ENCODE measurements at places on chromosomes 13 and 19.

DNA sequence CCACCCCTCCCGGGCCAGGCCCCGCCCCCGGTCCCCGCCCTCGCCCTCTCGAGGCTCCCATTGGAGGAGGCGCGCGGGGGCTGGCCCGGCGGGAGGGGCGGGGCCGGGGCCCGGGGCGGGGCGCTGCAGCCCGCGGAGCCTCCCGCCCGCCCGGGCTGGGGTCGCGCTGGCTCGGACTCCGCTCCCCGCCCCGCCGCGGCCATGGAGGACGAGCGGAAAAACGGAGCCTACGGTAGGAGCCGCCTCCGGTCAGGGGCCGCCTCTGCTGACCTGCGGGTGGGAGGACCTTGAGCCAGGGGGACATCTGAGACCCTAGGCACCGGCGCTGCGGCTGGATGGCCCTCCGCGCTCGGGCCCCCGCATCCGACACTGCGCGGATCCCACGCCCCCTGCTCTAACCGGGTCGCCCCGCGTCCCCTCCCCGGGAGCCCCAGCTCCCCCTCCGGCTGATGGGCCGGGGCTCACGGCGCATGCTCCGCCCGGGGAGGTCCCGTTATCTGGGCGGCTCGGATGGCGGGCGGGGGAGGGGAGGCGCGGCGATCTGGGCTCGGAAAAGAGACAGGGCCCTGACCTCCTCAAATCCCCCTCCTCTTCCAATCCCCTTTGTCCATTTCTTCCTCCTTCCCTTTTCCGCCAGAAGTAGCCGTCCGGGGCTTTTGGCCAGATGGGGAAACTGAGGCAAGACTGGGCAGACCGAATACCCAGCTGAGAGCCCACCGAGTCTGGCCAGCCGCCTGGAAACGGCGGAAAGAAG lies 15.4 kb upstream of the AP1M2 start:
- peak; percentile 78 for DNase-seq

DNA sequence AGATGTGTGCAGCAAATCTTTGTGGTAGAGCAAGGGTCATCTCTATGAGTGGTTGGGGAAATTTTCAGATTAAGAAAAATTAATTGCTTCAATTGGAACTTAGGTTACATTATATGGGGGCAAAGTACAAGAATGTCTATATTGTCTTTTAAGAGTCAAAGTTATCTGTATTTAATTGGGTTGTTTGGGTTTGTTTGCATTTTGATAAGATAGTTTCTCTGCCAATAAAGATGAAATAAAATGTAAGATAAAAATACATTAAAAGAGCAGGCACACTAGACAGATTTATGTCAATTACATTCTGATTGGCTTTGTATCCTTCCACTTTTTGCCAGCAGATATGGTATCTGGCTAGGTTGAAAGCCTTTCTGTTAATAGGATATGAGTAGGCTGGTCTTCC lies 317.2 kb downstream of the OXGR1 start:
- DNase-seq = no peak

- no peak for DNase-seq
These were observed 1.0 kb downstream of the EPOR start for GRCh38 chr19:11382898-11383705.

DNA sequence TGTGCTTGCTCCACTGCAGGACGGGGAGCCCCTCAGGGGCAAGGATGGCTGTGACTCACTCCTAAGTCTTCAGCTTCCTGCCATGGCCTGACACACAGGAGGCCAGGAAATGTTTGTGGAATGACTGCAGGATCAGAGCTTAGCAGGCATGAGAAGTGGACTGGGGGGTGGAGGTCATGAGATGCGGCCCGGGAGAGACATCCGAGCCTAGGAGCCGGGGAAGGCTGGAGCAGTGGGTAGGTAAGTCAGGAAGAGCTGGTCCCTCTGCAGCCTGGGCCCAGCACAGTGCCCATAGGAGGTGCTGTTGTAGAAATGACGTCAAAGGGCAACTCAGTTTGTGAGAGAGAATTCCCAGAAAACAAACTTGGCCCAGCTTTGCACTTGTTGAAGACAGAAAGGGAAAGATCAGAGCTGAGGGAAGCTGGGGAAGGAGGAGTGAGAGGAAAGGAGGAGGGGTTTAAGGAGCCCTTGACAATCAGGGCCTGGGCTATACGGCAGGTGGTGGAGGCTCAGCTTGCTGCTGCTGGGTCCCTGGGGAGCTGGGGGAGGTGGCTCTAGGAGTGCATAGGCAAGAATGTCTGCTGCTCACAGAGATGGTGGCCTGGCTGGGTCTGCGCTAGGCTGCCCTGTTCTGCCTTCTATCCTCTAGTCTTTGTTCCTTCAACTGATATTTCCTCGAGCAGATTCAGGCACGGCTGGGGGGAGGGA lies 18.5 kb downstream of the POU2F2 start:
- no peak for DNase-seq

- no peak for DNase-seq
These were observed 5.3 kb downstream of the GRAMD1A start for GRCh38 chr19:35005256-35005977.

- no peak for DNase-seq
These were observed 605.8 kb downstream of the PCDH9 start for GRCh38 chr13:66624302-66624701.

DNA sequence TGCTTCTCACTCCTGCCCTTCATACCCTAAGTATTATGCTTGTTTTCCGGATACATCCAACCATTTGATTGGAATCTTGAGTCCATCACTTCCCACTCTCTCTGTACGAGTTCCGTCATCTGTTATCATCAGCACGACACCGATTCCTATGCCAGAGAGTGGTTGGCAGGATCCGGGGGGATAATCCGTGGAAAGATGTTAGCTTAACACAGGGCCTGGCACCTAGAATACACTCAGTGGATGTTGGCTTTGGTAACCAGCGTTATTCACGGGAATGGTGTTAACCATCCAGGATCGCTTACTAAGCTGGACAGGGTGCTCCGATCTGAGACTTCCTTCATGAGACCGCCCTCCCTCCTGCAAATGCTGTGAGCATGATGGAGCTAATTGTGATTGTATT lies 12.4 kb downstream of the VSTM2B start:
- DNase-seq = no peak

All from mesothelial cell of epicardium (in vitro differentiated cells).